Osteoblast (primary cell): ENCODE measurements at places on chromosomes 2 and 18. TPM values are rescaled to one million over a fixed set of nuclear protein-coding genes. Genes with fewer than 3 reads are reported as not detected.

The RGPD3 gene
- 0.36 and 0.59 TPM in 2 replicates for total RNA-seq

The TMEM178A gene
- total RNA-seq, result 0.29 and 0.72 TPM in 2 replicates

The SERPINB4 gene
- total RNA-seq, result 0.29 TPM in 1 of 2 replicates, not detected in the other

The IL18R1 gene
- 4.0 and 4.7 TPM in 2 replicates for total RNA-seq

The PROM2 gene
- total RNA-seq, result 0.29 and 0.36 TPM in 2 replicates

The TRABD2A gene
- total RNA-seq, result 2.9 and 3.5 TPM in 2 replicates

The CAPG gene
- 97.2 and 140 TPM in 2 replicates for total RNA-seq

The PJVK gene
- total RNA-seq, result 2.1 and 2.5 TPM in 2 replicates

The TNFAIP6 gene
- total RNA-seq, result 43.1 and 61.6 TPM in 2 replicates

The LRRC30 gene
- not detected in 2 replicates for total RNA-seq
